ENCODE measurements at places on chromosomes 13 and 19. TPM values are rescaled to one million over a fixed set of nuclear protein-coding genes. Genes with fewer than 3 reads are reported as not detected.
A peak's percentile ranks its signal among the peaks of the same experiment; 100 is the strongest.

Gene P2RY11
- 6.6 TPM for total RNA-seq

Gene TLE2
- total RNA-seq: not detected

- DNase-seq: no peak
Measured at GRCh38 chr19:33948651-33949335, 152.1 kb downstream of the KCTD15 start.

DNA sequence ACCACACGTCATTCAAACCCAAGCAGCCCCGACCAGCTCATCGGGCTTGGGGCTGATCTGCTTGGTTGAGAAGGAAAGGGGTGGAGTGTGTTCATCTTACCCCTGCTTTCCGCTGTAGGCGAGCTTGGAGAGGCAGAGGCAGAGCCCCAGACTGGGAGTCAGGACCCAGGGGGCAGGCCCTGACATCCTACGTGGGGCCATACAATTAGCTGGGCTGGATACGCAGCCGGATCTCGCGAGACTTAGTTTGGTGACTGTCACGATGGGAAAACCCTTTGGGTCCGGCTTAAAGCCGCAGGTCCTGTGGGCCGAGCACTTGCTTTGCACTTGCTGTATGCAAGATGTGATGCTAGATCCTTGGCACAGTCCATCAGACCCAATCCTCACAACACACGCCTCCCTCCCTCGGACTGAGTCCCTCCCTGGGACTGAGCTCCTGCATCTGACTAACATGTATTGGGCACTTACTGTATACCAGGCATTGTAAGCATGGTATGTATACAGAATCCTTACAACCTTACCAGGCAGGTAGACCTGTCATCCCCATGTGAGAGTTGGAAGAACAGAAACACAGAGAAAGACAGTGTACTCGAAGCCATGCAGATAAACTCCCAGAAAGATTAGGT is 3.7 kb downstream of the CEACAM16 start:
- DNase-seq: no peak

- peak; percentile 80 for DNase-seq
Measured at GRCh38 chr13:40789275-40790153, at the start of gene SLC25A15. Gene SLC25A15 (plus strand): TSS chr13:40789611. CDS start chr13:40793227, 3,616 bp downstream.

DNA sequence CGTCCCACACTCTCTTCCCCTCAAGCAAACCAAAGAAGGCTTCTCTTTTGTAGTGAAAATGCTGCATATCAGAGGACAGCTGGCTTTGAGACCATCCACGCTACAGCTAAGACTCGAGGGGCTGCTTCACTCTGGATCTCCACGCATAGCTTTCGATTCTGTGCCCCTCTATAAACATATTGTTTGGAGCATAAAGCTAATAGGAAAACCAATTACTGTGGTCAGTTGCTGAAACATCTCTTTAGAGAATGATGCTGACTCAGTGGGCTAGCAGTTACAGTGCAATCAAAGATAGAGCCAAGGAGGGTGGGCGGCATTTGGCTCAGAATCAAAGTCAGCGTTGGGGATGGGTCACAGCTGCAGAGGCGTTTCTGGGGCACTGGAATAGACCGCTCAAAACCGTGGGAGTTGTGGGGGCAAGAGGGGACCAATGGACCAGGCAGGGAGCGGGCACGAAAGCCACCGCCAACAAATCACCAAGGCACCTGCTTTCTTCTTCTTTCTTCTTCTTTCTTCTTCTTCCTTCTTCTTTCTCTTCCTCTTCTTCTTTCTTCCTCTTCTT is 76.7 kb downstream of the RASL11A start:
- DNase-seq: no peak
